ENCODE measurements at places on chromosomes 4 and X.

GRCh38 chr4:44678094-44679041, at the start of gene GUF1:
TSS of gene GUF1 (plus strand) at chr4:44678420. CDS start at chr4:44678623, 203 bp downstream.
- peak; percentile 93 for DNase-seq

GRCh38 chr4:32440391-32440790, 1720.2 kb downstream of the PCDH7 start:
- no peak for DNase-seq

DNA sequence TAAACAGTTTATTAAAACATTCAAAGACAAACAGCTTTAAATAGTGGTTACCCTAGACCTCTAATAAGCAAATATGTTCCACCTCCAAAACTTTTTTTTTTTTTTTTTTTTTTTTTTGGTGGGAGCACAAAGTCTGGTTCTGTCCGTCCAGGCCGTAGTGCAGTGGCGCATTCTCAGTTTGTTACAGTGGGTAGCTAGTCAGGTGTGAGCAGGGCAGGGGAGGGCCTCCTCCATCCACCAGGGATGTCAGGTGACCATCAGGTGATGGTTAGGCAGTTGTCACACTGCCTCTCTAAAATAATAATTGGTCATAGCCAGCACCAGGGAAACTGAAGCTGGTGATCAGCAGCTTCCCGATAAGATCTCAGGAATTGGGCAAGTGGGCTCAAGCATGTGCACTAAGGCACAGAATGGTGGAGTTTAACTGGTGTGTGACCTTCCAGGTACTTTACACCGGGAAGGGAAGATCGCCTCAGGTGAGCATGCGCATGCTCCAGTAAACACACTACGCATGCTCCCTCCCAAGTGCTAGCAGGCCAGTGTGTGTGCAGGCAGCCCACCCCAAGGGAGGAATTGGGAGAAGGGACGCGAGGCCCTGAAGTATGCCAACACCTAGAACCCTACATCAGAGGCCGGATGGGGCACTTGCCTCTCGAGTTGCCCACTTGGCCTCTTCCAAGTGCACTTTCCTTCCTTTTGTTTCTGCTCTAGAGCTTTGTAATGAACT, 27.2 kb downstream of the TNIP2 start:
- no peak for DNase-seq

DNA sequence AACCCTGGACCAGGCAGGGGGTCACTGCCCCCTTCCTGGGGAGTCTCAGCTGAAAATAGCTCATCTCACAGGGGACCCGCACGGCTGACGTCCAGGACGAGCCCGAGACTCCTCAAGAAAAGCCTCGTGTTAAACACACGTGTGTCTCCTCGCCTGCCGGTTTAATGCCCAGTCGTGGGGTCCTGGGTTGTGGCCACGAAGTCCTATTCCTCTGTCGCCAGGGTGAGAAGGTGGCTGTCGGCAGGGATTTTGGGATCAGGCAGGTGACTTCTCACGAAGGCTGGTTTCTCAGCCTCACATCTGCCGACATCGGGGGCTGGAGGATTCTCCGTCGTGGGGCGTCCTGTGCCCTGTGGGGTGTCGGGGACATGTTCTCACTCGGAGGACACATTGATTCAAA, 44.3 kb upstream of the PPP2R3B start:
- no peak for DNase-seq

GRCh38 chr4:10567766-10568165, 110.5 kb upstream of the ZNF518B start:
- no peak for DNase-seq

- DNase-seq: no peak
These were observed 83.6 kb upstream of the CAMK2D start for GRCh38 chr4:113845138-113845537.

GRCh38 chr4:107818301-107818910, 6.3 kb upstream of the SGMS2 start:
- no peak for DNase-seq

DNA sequence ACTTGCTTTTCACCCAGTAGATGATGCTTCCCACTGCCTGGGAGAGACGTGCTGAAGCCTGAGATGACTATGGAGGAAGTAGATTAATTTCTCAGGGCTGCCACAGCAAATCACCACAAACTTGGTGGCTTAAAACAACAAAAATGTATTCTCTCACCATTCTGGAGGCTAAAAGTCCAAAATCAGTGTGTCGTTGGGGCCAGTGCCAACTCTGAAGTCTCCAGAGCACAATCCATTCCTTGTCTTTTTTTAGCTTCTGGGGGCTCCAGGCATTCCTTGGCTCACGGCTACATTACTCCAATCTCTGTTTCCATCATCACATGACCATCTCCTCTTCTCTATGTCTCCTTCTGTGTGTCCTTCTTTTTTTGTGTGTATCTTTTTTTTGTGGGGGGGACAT, 105.8 kb upstream of the C1QTNF7 start:
- DNase-seq: no peak

DNA sequence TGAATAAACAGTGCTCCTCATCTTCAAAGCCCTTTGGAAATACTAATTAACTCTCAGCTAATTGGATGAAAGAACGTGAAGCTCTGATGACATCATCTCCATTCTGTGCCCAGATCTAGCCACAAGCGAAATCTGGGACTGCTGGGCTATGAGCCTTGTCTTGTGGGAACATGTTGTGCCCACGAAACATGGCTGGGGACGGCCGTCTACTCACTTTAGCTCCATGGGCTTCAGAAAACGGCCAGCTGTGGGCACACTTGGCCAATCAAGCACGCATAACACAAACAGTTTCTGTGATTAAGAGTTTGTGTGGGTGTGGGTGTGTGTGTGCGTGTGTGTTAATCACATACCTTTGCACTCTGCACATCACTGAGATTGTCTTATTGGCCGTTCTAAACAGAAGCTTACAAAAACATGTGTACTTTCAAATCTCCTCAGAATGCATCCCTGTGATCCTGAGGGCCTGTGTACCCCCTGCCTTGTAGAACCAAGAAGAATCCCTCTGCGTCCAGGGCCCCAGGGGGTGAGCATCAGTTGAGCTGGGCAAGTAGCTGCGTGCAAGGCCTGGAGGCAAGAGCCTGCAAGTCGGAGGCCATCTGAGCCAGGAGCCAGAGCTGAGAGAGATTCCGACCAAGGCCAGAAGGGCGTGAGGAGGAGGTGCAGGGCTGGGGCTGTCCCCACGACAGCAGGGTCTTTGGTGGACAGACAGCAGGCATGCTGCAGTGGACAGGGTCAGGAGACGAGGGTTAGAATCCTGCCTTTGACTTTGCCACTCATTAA, 18.7 kb upstream of the ZNF185 start:
- DNase-seq: no peak

DNA sequence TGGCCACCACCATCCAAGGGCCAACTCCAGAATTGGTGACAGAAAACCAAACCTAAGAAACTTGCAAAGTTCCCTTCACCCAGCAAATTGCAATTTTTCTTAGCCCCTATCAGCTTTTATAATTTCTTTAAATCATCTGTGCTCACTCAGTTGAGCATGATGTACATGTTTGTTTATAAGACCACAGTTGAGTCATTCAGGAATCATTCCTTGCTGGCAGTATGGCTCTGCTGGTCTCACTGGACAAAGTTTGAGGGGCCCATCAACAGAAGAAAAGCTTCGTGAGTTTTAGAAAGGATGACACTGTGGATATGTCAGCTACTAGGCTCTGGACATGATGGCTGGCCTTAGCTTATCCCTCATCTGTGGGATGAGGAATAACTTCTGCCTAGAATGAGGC, 4.0 kb downstream of the TRPC5 start:
- no peak for DNase-seq

GRCh38 chr4:2359591-2360395, 58.7 kb downstream of the ZFYVE28 start:
- no peak for DNase-seq

DNA sequence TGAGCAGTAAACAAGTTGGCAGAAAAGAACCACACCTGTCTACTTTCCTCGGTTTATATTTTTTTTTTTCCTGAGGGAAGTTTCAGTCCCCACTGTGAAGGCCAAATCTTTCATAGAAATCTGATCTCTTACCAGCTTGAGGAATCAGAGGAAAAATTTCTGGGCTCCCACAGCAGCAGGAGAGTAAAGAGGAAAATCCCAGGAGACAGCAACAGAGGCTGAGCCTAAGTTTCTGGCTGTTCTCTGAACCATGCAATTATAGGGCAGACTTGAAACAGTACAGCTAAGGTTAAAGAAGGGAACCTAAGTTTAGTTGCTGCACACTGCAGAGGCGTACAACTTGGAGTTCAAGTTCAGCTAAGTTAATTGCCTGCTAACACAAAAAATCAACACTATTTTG, 1090.9 kb upstream of the INTU start:
- DNase-seq: no peak

- no peak for DNase-seq
These were observed 662.1 kb upstream of the DIPK2B start for GRCh38 chrX:45862801-45863200.

DNA sequence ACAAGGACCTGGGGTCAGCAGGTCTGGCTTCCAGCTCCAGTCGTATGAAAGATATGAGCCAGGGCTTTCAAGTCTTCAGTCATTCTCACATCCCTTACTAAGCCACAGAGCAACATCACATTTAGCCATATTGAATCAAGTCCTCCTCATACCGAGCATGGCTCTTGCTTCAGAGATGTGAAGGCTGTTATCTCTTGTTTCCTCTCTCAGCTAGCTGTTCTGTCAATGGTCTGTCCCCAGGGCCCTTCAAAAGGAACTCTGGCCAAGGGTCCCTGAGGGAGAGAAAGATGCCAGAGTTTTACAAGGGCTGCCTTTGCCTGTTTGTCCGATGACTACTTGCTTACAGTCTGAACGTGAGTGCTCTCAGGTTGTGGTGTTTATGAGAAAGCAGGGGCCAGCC, 30.5 kb downstream of the DOCK11 start:
- DNase-seq: no peak

GRCh38 chrX:96683997-96684338, 674 bp upstream of the DIAPH2 start:
- DNase-seq: no peak
